Inflammatory macrophage (primary cell): ENCODE measurements at places on chromosomes 11 and 22.
A peak's percentile ranks its signal among the peaks of the same experiment; 100 is the strongest.

DNA sequence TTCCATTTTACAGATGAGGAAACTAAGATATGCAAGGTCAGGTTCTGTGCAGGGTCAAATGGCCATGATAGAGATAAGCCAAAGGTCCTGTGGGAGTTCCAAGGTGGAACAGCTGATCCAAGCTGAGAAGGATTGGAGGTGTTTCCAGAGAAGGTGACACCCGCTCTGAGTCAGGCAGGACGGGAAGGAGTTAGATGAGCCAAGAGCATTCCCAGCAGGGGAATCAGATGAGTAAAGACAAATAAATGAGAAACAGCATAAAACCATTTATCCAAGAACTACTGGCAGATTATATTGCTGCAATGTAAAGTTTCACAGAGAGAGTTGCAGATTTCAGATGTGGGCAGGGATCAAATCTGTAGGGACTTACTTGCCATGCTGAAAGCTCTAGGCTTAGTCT lies 18.9 kb upstream of the HEPHL1 start:
- no peak for DNase-seq

DNA sequence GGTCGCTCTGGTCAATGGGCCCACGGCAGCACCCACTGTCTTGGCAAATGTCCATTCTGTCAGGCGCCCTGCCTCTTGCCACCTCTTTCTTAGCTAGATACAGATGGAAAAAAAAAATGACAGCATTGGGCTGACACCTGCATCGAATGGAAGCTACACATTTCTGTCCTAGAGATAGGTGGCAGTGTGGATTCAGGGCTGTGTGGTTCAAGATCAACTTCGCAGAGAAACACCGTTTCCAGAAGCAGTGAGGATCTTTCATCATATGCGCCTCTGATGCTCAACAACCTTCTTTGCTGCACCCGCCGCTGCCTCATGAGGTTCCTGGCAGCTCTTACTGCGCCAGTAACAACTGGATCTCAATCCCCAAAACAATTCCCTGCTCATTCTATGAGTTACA lies 236.3 kb downstream of the KIRREL3 start:
- DNase-seq = no peak

DNA sequence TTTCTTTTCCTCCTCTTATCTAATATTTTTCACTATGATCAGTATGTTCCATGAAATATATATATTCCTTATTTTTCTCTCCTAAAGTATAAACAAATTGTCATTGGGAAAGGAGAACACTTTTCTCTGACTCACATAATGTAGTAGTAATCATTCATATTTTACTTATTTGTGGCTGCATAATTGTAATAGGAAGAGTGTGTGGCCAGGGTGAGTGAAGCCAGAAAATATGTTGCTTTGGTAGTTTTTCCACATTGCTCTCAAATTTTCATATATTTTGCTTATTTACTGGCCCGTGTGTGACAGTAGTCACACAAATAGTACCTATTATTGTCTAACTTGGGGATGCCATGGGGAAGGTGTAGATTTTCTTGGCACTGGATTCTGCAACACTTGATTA lies 172.1 kb downstream of the DYNC2H1 start:
- DNase-seq = no peak

- no peak for DNase-seq
These were observed 10.4 kb downstream of the GALNT18 start for GRCh38 chr11:11611381-11611780.

GRCh38 chr11:3155691-3156258 lies 9.3 kb downstream of the OSBPL5 start:
- DNase-seq = no peak

- no peak for DNase-seq
These were observed 182.3 kb downstream of the DBX1 start for GRCh38 chr11:19977941-19978340.

- DNase-seq = peak; percentile 58
These were observed 21.3 kb downstream of the IZUMO1R start for GRCh38 chr11:94325681-94326080.

DNA sequence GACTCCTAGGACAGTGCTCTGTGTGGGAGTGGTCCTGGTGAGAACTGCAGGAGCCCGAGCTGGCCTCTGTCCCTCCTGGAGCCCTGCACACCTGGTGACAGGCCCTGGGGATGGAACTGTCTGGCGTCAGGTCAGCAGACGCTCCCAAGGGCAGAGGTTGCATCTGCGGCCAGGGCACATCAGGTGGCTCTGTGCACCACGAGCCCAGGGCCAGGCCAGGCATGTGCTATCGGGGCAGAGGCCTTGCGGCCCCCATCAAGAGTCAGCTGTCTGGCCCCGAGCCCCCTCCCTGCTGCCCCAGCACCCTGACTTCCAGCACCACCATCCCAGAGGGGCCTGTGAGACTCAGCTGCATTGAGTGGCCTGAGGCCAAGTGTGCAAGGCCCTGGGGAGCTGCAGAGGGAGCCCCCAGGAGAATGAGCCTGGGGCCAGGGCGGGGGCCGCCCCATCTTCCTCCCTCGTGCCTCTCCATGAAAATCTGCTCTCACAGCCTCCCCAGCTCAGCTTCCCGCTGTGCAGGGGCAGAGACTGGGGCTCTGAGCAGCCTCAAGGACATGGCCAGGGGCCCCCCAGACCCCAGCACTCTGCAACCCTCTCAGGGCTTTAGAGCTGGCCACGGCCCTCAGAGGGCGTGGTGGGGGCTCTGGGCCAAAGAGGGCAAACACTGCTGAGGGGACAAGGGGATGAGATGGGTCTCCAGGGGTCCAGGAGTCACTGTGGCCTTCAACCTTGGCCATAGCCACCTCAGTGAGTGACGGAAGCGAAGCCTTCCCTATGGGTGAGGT lies 56.4 kb downstream of the RTL6 start:
- no peak for DNase-seq

DNA sequence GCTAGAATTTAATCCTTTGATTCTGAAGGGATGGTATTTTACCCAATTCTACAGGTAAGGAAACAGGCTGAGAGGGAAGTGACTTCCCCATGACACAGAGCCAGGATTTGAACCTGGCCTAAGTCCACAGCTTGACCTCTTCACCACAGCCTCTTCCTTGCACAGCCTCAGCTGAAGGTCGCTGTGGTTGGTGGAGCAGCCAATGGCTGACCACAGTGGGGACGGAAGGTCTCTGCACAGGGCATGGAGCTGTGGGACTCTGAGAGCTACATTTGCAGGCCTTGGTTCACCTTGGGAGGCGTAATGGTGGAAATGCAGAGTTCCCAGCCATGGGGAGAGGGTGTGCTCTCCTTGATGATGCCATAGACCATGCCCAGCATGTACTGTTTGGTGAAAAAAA lies 295.0 kb downstream of the DDX10 start:
- DNase-seq = no peak

- peak; percentile 65 for DNase-seq
These were observed 32.0 kb upstream of the LINC01488 start for GRCh38 chr11:69449320-69450063.

DNA sequence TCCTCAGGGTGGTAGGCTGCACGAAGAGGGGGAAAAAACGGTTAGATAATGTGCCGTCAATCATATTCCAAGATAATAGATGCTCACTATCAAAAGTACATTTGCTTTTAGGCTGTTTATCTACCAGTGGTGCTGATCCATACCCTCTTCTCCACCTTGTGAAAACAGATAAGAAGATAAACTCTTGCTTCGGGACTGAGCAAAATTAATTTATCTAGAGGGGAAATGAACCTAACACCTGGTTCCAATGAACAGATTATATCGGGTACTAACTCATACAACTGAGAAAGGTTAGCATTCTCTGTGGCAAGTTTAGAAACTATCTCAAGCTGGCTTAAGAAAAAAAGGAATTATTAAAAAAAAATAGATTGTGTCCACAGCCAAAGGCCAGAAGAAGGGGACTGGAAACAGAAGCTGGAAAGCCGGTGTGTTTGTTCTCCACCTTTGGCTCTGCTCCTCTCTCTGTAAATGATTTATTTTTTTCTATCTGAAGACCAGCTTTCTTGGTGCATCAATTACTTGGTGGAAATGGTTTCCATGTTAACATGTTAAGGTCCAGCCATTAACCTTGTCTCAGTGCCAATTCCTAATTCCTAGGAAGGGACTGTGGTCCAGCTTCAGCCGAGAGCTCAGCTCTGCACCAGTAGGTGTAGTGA lies 55.8 kb downstream of the SC5D start:
- DNase-seq = no peak

DNA sequence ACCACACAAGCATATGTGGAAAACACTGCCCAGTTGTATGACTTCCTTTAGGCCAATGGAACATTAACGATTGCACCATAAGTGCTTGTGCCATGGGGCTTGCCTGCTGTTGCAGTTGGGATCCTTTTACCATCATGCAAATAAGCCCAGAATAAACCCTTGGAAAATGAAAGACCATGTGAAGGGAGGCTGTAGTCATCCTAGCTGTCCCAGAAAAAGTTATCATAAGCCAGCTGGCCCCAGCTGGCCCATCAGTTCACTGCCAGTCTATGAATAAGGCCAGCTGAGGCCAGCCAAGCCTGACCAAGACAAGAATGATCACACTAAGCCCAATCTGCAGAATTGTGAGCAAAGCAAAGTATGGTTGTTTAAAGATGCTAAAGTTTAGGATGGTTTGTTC lies 253.9 kb upstream of the ARHGAP20 start:
- DNase-seq = no peak

- DNase-seq = no peak
These were observed 15.3 kb downstream of the PARVA start for GRCh38 chr11:12392672-12393071.

DNA sequence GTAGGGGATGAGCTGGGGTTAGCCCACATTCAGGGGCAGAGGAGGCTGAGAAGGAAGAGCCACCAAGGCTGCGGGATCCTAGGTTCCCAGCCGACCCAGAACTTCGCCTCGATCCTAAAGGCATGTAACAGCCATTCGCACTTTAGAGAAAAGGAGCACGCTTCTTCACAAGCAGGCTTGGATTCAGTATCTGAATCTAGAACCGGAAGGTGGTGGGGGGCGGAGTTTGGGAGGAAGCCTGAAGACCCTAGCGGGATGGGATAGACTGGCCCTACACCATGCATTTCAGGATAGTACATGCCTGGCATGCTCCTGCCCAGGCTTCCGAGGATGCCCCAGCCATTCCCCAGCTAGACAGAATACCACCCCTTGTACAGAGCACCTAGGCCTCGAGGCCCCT lies 4.4 kb downstream of the SCARF2 start:
- no peak for DNase-seq

DNA sequence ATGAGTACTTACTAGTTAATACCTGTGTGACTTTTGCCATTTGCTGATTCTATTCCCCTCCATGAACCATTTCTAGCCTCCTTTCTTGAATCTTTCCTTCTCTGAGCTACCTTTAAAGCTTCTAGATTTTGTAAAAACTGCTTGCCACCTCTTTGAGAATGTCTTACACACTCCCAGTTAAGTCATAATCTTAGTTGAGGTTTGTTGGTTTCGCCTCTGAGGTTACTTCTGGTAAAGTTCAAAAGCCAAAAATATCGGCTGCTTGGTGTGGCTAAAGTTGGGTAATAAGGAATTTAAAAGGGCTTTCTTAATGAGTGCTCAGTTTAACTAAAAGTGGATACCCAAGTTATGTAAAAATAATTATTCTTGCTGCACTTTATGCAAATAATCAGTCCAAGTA lies 10.4 kb upstream of the GLYAT start:
- DNase-seq = no peak

GRCh38 chr22:42891696-42892095 lies 34.6 kb upstream of the ARFGAP3 start:
- no peak for DNase-seq

GRCh38 chr11:34169686-34170085 lies 64.3 kb downstream of the NAT10 start:
- DNase-seq = no peak

GRCh38 chr11:10454878-10455631 lies at the start of gene AMPD3:
Gene AMPD3, plus strand, starts transcription at chr11:10455264. Its CDS starts 6,256 bp downstream, at chr11:10461520.
- DNase-seq = peak; percentile 85

DNA sequence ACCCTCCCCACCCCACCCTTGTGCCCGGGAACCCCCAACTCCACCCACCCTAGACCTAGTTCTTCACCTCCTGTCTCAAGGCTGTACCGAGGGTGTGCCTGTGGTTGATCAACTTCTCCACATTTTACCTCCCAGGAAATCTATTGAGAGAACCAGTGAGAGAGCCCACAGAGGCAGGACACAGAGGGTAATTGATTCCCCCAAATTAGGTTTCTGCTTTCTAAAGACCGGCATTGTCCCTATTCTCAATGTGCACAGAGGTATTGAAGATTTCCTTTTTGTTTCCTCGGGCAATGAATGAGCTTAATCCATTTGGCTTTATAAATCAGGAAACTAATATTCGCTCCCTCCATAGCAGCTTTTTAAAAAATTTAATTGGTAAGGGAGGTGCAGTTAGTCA lies 6.0 kb upstream of the LMO1 start:
- no peak for DNase-seq

DNA sequence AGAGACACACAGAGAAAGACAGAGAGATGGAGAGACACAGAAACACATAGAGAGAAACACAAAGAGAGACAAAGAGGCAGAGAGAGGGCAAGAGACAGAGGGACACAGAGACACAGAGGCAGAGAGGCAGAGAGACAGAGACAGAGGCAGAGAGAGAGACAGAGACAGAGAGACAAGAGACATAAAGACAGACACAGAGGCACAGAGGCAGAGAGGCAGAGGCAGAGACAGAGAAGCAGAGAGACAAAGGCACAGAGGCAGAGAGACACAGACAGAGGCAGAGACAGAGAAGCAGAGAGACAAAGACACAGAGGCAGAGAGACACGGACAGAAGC lies 6.3 kb downstream of the TNNI2 start:
- DNase-seq = no peak

DNA sequence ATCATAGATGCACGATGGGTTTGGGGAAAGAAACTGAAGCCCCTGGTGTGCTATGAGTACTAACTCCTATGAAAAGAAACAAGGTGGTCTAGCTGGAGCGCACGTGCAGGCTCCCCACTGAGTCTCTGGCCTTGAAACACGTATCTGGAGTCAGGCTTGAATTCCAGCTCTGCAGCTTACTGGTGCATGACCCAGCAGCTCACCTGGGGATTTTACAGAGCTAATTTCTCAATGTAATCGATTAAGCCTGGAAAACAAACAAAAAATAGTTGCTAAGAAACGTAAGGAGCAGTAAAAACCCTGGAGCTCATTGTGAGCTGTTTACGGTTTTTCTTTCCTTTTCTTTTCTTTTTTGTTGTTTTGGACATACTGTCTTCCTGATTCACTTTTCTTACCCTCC lies 12.3 kb downstream of the KCNJ1 start:
- DNase-seq = no peak

GRCh38 chr11:94106716-94107115 lies 21.9 kb upstream of the PANX1 start:
- no peak for DNase-seq

DNA sequence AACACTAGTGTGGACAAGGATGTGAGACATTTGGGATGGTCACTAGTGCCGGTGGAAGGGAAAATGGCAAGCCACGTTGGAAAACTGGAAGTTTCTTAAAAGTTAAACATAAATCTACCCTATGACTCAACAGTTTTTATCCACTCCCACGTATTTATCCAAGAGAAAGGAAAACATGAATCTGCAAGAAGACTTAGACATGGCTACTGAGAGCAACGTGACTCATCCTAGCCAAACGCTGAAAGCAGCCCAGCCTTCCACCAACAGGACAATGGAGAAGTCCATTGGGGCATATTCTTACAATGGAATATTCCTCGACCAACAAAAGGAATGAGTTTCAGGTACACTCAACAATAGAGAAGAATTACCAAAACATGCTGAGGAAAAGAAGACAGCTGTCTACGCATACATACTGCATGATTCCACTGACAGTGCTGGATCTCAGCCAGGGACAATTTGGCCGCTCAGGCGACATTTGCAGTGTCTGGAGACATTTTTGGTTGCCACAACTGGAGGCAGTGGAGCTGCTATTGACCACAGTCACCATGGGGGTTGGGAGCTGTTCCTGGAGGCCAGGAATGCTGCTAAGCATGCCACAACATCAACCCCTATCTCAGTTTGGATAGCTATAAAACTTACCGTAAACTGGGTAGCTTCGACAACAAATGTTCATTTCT lies 21.2 kb downstream of the SYT13 start:
- DNase-seq = no peak
